ENCODE measurements at places on chromosomes 13 and 19. TPM values are rescaled to one million over a fixed set of nuclear protein-coding genes. Genes with fewer than 3 reads are reported as not detected.
A peak's percentile ranks its signal among the peaks of the same experiment; 100 is the strongest.

- DNase-seq, result peak; percentile 82
Observed at GRCh38 chr19:18160971-18161635, 8.1 kb downstream of the PIK3R2 start.

GRCh38 chr13:59182241-59182640, 981.5 kb downstream of the DIAPH3 start:
- no peak for DNase-seq

GRCh38 chr19:42467183-42467760, 24.5 kb upstream of the CXCL17 start:
- no peak for DNase-seq

DNA sequence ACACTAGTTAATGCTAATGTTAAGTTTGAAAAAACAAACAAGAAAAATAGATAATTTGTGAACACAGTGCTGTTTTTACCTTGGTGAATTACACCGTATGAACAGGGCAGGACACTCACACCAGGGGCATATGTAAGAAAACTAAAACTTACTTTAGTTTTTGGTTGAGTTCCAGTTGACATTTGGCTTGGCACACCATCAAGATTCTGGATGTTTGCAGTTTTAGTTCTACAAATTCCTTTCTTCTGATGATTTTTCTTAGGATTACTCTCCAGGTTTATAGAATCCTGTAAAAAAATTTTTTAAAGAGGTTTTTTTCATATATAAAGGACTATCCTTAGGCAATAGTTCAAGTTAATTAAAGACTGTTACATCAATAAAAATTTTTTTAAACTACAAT, 238.5 kb upstream of the STARD13 start:
- no peak for DNase-seq

- no peak for DNase-seq
Observed at GRCh38 chr19:51226067-51226466, 1.2 kb downstream of the CD33 start.

- peak; percentile 59 for DNase-seq
Observed at GRCh38 chr13:102333320-102334198, 68.3 kb downstream of the FGF14 start.

DNA sequence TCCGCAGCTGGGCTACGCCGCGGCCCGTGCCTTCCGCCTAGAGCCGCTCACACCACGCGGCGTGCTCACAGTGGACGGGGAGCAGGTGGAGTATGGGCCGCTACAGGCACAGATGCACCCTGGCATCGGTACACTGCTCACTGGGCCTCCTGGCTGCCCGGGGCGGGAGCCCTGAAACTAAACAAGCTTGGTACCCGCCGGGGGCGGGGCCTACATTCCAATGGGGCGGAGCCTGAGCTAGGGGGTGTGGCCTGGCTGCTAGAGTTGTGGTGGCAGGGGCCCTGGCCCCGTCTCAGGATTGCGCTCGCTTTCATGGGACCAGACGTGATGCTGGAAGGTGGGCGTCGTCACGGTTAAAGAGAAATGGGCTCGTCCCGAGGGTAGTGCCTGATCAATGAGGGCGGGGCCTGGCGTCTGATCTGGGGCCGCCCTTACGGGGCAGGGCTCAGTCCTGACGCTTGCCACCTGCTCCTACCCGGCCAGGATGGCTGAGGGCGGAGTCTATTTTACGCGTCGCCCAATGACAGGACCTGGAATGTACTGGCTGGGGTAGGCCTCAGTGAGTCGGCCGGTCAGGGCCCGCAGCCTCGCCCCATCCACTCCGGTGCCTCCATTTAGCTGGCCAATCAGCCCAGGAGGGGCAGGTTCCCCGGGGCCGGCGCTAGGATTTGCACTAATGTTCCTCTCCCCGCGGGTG, 7.4 kb downstream of the DBP start:
- peak; percentile 99 for DNase-seq

- DNase-seq, result no peak
Observed at GRCh38 chr13:92179223-92179622, 780.8 kb downstream of the GPC5 start.

DNA sequence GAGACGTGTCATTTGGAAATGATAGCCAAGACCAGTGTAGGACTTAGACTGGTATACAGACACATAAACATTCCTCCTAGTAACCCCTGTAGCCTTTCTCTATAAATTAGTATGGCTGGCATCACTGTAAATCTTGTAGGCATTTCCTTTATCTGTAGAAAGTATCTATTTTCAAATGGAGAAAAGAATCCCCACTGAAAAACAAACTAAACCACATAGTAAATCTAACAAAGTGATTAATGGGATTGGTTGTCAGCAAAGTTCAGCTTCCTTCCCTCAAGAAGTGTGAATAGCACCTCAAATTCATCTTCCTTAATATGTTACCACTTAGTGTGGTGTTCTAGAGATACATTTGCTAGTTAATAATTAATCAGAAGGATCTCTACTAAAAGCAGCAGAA, 119.4 kb upstream of the NBEA start:
- no peak for DNase-seq

- no peak for DNase-seq
Observed at GRCh38 chr13:98240135-98240534, 63.1 kb upstream of the RNF113B start.

- peak; percentile 63 for DNase-seq
Observed at GRCh38 chr19:3606690-3607289, at the start of gene TBXA2R. Gene TBXA2R (minus strand): TSS chr19:3606875. CDS start chr19:3600634, 6,241 bp downstream.

GRCh38 chr19:33778089-33778791, 18.4 kb upstream of the KCTD15 start:
- DNase-seq, result peak; percentile 84

DNA sequence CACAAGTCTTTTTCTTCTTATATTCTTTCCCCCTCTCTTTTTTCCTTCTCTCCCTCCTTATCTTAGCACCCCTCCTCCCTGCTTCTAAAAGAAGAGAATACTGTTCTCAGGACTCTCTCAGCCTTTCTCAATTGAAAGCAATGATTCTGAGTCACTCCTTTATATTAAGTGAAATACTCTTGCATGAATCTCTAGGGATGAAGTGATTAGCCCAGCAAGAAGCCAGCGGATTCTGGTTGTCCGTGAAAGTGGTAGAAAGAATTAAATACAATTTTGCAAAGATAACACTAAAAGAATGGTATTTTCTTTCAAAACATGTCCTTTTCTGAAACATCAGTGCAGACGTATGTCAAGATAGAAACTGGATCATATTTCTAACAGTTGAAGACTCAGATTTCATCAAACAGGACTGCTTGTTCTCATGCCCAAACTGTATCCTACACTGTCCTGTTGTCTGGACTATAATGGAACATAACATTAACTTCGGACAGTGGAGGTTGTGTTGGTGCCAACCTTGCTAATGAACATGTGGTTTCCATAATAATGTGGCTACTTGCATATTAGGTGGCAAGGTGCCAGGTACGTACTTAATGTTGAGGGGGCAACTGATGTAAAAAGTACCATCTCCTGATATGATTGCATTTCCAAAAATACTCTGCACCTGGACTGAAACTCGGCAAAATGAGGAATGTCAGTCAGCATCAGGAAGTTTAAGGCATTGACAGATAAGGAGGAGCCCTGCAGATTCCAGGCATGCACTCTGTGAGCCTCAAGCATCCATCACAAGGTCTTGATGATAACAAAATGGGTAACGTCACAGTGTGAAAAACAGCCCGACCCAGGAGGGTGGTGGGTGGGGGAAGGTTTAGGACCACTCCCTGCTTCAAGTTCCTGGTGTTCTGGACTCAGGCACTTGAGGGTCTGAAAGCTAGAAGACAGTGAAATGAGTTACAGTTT, 357.2 kb downstream of the DLEU7 start:
- no peak for DNase-seq

GRCh38 chr13:74476788-74477187, 342.6 kb upstream of the KLF12 start:
- no peak for DNase-seq

DNA sequence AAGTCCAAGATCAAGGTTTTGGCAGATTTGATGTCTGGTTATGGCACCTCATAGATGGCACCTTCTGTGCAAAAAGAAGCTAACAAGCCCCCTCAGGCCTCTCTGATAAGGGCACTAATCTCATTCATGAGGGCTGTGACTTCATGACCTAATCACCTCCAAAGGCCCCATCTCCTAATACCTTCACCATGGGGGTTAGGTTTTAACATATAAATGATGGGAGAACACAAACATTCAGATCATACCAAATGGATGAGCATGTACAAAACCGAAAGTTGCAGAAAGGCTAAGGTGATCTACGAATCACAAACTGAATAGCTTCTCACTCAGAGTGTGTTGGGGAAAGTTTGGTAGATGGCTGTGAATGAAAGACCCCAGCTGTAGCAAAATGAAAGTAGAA, 217.4 kb downstream of the TBC1D4 start:
- DNase-seq, result peak; percentile 26

DNA sequence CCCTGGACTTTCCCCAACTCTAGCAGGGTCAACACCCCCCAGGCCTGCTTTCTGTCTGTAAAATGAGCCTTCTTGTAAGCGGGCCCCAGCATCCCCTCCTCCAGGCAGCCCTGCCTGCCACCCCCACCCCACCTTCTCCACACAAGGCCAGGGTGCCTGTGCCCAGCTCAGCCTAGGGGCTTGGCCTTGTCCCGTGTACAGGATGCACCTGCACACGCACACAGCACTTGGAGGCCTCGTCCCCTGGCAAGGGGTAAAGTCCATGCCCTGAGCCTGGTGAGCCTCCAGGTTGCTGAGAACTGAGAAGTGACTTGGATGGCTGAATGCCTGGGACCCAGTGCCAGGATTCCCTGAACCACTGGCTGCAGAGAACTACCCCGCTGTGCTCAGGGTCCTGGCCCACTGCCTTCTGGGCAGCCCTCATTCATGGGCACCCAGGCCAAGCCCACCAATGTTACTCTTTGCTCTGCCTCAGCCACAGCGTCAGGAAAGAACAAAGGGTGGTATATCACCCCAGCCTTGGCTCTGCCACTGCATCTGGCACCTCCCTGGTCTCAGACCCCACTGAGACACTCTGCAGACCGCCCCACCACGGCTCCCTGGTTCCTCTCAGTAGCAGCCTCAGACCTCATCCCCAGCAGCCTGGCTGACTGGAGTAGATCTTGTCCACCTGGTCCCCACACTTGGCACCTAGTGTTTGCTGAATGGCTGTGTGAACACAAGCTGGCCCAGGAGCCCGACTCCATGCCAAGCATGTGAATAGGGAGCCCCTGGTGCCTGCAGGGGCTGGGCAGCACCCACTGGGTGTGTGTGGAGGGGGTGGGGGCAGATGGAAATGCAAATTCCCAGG, 1.8 kb upstream of the TM6SF2 start:
- no peak for DNase-seq

- DNase-seq, result peak; percentile 19
Observed at GRCh38 chr13:42174344-42175162, 97.4 kb upstream of the AKAP11 start.

DNA sequence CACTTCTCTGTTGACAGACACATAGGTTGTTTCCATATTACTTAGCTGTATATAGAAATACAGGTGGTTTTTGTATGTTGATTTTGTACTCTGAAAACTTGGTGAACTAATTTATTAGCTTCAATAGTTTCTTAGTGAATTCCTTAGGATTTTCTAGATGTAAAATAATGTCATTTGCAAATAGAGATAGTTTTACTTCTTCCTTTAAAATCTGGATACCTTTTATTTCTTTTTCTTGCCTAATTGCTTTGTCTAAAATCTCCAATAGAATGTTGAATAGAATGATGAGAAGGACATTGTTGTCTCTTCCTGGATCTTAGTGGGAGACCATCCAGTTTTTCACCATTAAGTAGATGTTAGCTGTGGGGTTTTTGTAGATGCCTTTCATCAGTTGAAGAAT, 18.7 kb downstream of the RB1 start:
- DNase-seq, result no peak

GRCh38 chr19:55370305-55370988, at the start of gene IL11:
Gene IL11 (minus strand): TSS chr19:55370463. CDS start chr19:55370310, 153 bp downstream.
- no peak for DNase-seq

- DNase-seq, result no peak
Observed at GRCh38 chr19:4974880-4975469, 6.1 kb downstream of the KDM4B start.

DNA sequence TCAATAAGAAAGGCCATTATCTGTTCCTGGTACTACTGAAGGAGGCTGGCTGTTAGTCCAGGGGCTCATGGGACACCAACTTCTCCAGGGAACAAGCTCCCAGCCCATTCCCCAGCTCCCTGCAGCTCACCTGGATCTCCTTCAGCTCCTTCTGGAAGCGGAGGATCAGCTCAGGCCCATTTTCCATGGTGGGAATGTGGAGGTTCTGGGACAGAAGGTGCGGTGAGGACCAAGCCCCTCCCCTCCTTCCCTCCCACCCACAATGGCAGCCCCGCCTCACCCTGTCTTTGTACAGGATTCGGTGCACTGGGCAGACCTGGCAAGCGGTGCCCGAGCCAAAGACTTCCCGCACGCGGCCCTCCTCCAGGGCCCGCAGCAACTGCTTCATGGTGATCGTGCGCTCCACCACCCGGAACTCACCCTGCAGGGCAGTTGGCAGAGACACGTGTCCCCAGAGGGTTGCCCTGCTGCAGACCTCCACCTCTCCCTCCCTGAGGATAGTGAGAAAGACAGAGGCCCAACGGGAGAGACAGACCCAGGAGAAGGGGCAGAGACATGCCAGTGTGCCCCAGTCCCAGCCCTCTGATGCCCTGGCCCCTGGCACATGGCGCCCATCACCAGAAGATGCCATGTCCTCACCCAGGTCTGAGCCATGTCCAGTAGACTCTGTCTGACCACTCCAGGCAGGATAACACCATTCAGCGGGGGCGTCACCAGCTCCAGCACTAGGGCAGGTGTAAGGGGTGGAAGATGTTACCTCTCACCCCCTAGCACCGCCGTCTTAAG, 14.3 kb downstream of the BCAT2 start:
- no peak for DNase-seq

GRCh38 chr19:23867895-23868294, 46.8 kb upstream of the ZNF726 start:
- peak; percentile 8 for DNase-seq

DNA sequence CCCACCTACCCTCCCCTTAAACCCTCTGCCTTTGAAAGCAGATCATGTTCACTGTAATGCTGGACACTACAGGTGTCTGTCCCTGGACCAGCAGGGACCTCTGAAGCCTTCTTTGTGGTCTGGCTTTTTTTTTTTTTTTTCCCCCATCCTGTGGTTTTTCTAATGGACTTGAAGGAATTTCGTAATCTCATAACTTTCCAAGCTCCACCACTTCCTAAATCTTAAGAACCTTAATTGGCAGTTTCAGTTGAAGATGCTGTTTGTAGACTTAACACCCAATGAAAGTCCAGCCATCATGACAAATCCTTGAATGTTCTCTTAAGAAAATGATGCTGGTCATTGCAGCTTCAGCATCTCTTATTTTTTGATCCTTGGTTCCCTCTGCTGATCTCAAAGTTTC, 45.0 kb upstream of the LRCH1 start:
- DNase-seq, result no peak

GRCh38 chr13:23321535-23322241, 111.8 kb downstream of the SACS start:
- no peak for DNase-seq

PRODH2 gene
- not detected for total RNA-seq

EPS8L1 gene
- 47.5 TPM for total RNA-seq

DPF1 gene
- total RNA-seq, result 8.3 TPM

RELB gene
- total RNA-seq, result 13.1 TPM

ZNF497 gene
- 1.0 TPM for total RNA-seq

DDX39A gene
- total RNA-seq, result 196 TPM

RHPN2 gene
- 29.6 TPM for total RNA-seq

PTH2 gene
- not detected for total RNA-seq

CGB1 gene
- total RNA-seq, result not detected
